ENCODE measurements at places on chromosomes 12 and 14. TPM values are rescaled to one million over a fixed set of nuclear protein-coding genes. Genes with fewer than 3 reads are reported as not detected.

Gene ITGB7
- 0.75 TPM for total RNA-seq

Gene KRT6B
- not detected for total RNA-seq

Gene TAOK3
- total RNA-seq, result 13.5 TPM

Gene CCT2
- total RNA-seq, result 224 TPM

Gene MYF5
- not detected for total RNA-seq

Gene ASPG
- not detected for total RNA-seq

Gene SLC8A3
- not detected for total RNA-seq

Gene DNAJC22
- total RNA-seq, result 1.6 TPM

Gene EML5
- 1.1 TPM for total RNA-seq

Gene SETD1B
- 9.6 TPM for total RNA-seq

Gene PHETA1
- total RNA-seq, result 14.7 TPM

Gene PROX2
- not detected for total RNA-seq

Gene TMEM119
- not detected for total RNA-seq

Gene TRIAP1
- 57.1 TPM for total RNA-seq

Gene TCL1B
- total RNA-seq, result not detected

Gene OTOGL
- 0.14 TPM for total RNA-seq

Gene HOXC5
- 0.50 TPM for total RNA-seq

Gene NRL
- 4.8 TPM for total RNA-seq
